Activated T-cell treated with anti-CD3 and anti-CD28 coated beads, Interleukin-2, amount 50 U/mL, for 1 hour (primary cell): ENCODE measurements at places on chromosomes 5 and 9.
A peak's percentile ranks its signal among the peaks of the same experiment; 100 is the strongest.

- no peak for DNase-seq
Observed at GRCh38 chr5:166430491-166431319, 1860.7 kb upstream of the WWC1 start.

- DNase-seq = no peak
Observed at GRCh38 chr5:53924392-53924791, 364.0 kb downstream of the NDUFS4 start.

DNA sequence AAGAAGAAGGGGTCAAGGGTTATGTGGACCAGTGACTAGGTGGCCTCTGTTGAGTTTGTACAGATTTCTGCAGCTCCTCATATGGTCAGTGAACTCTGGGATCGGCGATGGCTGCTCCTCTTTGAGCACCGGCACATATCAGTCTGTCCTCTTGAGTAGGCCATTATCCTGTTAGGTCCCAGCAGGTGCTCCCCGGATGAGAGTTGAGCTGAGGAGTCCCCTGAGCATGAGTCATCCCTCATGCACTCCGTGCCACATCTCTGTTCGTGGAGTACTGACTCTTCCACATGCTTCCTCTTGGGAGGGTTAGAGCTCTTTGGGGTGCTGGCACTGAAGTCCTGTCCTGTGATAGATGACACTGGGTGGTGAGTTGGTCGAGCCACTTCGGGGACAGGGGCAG is 143.7 kb downstream of the PTTG1 start:
- DNase-seq = no peak

DNA sequence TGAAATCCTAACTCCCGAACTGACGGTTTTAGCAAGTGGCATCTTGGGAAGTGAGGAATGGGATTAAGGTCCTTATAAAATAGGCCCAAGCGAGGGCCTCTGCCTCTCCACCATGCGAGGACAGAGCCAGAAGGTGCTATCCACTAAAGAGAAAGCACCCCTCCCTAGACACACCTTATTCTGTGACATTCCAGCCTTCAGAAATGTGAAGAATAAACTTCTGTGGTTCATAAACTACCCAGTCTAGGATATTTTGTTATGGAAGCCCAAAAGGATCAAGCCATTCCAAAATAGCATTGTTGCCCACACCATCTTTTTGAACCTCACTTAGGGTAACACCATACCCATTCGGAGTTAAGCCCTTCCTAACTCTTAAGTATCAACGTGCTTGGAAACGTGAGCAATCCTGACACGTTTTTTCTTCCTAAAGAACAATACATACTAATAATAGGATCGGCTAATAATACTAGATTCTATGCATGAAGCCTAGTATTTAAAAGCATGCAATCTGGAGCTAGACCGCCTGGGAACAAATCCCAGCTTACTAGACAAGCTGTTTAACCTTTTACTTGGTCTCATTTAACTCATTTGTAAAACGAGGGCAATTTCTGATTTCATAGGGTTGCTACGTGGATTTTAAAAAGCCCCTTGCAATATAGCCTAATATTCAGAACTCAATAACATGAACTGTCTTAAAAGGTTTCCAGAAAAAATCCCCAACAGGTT is 1.1 kb upstream of the SMC2 start:
- no peak for DNase-seq

DNA sequence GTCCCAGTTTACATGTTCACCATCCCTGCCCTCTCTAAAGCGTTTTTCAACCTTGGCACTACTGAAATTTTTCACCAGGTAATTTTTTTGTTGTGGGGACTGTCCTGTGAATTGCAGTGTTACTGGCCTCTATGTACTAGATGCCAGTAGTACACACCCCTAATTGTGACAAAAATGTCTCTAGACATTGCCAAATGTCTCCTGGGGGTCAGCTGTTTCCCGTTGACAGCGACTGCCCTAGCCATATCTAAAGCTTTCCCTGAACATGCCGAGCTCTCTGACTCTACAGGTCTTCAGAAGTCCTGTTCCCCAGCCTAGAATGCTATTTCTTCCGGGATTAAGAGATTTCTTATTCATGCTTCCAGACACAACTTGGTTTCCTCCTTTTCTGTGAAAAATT is 235.3 kb downstream of the ZSWIM6 start:
- no peak for DNase-seq

DNA sequence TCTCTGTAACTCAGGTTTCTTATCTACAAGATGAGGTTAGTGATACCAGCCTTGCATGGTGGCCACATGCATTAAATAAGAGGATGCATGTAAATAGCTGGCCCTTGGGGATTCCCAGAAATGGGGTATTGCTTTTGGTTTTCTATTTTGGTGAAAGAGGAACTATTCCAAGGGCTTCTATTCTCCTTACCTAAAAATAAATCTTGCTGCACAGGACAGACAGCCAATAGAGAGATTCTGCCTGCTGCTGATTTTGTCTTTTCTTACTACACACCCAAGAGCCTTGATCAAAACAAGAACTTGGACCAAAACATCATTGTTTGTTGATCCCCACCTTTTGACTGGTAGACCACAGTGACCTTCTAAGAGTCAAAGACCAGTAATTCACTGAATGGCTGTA is 161.8 kb downstream of the PJA2 start:
- DNase-seq = no peak

DNA sequence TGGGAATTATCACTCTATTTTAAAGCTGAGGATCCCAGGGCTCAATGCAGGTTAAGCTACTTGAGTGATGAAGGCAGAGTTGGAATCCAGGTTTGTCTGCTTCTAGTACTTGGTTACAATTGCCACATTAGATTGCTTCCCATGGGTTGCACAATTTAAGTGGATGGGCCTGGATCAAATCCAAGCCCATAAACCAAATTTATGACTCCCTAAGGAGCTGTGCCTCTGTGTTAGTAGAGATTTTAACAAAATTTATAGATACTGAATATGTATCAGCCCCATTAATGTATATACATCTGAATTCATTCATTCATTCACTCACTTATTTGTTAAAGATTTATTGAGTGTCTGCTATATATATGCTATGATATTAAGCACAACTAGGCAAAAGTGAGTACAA is 332.3 kb upstream of the KLF9 start:
- DNase-seq = no peak

- DNase-seq = no peak
Observed at GRCh38 chr5:13081116-13081515, 863.4 kb downstream of the DNAH5 start.

DNA sequence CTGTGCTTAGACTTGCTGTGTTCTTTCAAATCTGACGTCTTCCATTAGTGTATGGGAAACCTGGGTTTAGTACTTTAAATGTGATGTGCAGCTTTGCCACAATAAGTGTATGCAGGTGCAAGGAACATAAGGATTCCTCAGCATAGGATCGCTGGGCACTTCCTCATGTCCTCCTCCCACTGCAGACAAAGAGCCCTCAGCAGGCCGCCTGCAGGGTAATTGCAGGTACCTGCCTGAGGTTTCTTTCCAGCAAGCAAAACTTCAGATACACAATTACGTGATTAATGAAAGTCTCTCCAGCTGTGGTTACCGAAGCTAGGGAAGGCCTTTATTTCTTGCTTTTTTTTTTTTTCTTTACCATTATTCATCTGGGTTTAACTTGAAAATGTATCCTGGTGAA is 233.1 kb downstream of the RFK start:
- DNase-seq = no peak

DNA sequence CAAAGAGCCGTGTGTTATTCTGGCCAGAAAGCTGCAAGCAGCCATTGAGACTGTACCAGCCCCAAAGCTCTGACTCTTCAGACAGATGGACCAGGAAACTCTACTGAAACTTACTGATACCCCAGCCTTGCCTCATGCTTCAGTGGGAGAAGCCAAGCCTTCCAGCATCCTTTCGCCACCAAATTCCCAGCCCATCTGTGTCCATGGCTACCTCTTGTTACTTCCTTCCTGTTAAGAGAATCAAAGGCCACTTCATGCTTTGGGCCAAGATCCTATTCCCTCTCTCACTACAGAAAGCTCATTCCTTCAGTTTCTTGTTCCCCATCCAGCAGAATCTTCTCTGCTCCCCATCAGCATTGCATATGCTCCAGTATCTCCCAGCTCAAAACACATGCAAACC is 46.9 kb upstream of the FREM1 start:
- DNase-seq = no peak

- DNase-seq = no peak
Observed at GRCh38 chr5:100550531-100551051, 15.4 kb downstream of the FAM174A start.

DNA sequence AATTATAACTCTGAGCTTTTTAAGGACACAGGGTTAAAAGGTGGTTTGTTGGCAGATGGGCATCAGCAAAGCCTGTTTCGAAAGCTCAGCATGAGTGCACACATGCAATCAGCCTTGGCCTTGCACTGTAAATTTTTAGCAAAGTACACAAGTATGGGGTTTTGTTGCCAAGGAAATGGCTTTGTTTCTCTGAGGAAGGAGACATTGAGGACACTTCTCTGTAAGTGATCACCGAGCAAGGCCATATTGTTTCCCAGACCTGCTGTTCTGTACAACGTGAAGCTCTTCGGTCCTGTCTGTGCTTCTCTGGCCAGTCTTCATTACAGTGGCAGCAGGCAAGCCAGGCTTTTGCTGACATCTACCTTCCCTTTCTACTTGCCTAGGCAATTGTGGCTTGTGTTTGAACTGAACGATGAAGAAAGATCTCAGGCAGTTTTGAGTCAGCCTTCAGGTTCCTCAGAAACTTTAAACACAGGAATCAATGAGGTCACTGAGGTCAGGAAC is 27.9 kb upstream of the GLRX start:
- DNase-seq = no peak

- DNase-seq = no peak
Observed at GRCh38 chr5:176529116-176529740, 8.0 kb downstream of the RNF44 start.

DNA sequence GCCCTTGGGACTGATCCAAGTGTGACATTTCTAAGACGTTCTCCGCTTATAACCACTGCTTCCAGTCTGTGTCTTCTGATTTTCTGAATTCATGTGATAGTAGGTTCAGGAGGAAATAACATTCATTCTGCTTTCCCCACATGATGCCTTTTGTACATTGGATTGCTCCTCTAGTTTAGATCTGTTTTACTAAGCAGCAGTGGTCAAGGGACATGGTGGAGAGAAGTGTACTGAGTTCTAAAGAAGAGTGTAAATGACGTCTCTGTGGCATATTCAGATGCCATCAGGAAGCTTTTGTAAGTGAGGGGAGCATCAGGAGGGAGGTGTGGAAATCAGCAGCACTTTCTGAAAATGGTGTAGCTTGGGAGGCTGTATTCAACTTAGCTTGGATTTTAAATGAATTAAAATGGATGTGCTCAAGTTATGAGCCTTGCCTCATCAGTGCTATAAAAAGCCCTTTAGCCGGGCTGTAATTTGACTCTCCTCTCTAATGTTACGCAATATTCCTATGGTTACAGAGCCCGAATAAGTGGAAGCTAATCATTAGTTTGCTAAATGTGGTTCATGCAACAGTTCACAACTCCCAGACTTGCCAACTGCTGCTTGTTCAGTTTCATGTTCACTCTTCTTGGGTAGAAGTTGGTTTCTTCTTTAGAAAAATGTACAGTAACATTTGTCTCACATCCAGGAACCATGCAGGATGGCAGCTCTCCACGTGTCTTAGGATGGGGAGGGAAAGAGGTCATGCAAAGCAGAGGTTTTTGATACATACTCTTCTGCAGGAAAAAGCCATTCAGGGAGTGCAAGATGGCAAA is 281.3 kb downstream of the ARHGAP26 start:
- DNase-seq = no peak

DNA sequence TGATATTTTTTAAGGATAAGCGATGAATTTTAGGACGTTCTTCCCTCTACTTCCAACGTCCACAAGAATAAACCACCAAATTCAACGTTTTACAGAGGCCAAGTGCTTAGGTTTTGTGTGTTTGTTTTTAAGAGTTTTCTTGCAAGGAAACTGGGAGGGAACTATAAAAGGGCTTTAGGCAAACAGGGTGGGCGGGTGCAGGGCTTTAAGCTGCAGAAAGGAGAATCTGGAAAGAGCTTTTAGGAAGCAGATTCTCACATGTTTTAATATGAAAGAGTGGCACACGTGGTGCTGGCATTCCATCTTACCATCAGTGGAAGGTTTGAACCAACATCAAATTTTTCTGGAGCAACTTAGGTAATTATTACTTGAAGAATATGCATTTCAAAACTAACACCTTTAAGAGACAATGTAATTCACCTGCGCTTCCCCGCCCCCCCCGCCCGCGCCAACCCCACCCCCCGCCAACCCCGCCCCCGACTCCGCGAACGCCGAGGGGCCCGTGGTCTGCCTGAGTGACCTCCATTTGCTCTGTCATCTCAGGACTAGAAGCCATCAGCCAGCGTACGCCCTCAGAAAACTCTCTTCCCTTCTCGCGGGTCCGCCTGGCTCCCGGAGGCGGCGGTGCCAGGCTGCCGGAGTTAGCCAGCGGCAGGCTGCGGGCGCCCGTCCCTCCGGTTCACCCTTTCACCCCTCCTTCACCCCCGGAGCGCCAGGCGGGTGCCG is 911 bp upstream of the PIK3R1 start:
- no peak for DNase-seq

DNA sequence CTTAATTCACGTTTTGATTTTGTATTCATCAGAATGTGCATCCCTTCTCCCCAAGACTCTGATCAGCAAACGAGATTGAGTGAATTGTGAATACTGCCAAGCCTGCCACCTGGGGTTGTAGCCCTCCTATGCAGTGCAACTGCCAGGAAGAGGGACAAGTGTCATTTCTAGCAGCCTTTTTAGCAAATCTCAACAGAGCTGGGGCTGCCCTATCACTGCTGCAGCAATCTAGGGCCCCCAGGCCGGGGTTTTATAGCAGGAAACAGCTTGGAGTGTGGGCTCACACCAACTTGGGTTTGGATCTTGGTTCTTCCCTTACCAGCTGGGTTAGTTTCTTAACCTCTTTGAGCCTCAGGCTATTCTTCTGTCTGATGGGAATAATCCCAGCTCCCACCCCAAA is 4.0 kb downstream of the CSF1R start:
- no peak for DNase-seq

- peak; percentile 78 for DNase-seq
Observed at GRCh38 chr9:132268725-132269352, 85.9 kb downstream of the SETX start.

GRCh38 chr5:68387074-68387796 is 171.7 kb downstream of the PIK3R1 start:
- no peak for DNase-seq

- no peak for DNase-seq
Observed at GRCh38 chr9:34065541-34065940, 16.9 kb upstream of the UBAP2 start.

GRCh38 chr5:133200256-133200655 is 148.4 kb downstream of the HSPA4 start:
- DNase-seq = no peak

- DNase-seq = no peak
Observed at GRCh38 chr5:67887748-67888161, 327.8 kb upstream of the PIK3R1 start.

- DNase-seq = no peak
Observed at GRCh38 chr5:143860211-143860610, 48.2 kb downstream of the HMHB1 start.

- no peak for DNase-seq
Observed at GRCh38 chr9:90960941-90961340, 159.3 kb downstream of the SYK start.
